ENCODE measurements at places on chromosomes 5 and 9.

GRCh38 chr5:74995926-74996325, 56.4 kb downstream of the GCNT4 start:
- no peak for DNase-seq

DNA sequence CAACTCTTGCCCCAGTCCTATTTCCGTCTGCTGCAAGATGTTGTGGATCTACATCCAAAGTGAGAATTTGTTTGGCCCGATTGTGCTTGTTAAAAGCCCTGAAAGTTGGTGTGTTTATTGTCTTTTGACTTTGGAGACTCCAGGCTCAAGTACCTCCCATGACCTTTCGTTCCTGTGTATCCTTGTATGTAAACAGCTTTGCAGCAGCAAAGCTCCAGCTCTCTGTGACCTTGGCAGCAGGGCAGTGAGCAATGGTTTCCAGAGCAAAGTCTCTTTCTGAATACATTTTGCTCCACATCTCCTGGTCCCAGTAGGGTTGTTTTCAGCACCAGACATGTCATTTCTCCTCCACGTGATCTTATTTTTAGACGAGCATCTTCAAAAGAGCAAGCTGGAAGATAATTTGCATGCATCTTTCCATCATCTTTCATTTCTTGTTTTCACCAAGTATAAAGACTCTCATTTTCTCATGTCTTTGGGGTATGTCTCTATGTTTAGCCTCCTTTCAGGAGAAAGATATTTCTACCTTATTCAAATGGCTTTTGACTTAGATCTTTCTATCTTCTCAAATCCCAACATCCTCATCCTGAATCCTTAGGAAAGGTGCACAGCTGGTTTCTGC, 68.1 kb upstream of the ERCC6L2 start:
- no peak for DNase-seq

DNA sequence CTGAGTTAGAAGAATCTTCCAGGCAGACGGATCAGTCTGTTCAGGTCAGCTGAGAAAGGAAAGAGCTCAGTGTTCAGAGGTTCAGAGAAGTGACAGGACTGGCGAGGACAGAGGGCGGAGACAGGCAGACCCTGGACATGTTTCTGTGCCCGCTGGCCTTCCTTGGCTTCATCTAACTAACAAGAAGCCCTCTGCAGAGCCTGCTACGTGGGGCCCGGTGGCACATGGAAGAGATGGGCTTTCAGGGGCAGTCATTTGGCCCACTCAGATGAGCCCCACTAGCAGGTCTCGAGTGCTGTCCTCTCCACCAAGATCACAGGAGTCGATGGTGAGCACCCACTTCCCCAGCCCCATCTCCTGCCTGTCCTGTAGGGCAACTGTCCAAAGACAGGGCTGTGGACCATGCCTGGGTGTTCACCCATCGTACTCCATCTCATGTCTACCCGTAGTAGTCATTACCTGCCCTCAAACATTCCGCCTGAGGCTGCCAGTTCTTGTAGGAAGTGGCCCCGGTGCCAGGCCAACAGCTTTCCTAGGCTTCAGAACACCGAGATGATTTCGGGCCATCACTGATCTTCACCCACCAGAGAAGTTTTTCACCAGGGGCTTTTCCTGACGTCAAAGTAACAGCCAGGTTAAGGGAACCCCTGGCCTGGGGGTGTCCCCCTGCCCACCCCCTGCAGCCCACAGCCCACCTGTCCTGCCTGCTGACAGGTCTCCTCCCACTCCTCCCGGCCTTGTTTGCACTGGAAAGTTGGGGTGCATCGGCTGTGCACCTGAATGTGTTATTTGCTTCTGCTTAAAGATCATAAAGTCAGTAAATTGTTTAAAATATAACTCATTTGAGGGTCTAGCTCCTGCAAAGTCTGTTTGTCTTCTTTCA, 14.0 kb downstream of the IRX2 start:
- no peak for DNase-seq

GRCh38 chr5:134226441-134227192, 744 bp upstream of the PPP2CA start:
- no peak for DNase-seq

DNA sequence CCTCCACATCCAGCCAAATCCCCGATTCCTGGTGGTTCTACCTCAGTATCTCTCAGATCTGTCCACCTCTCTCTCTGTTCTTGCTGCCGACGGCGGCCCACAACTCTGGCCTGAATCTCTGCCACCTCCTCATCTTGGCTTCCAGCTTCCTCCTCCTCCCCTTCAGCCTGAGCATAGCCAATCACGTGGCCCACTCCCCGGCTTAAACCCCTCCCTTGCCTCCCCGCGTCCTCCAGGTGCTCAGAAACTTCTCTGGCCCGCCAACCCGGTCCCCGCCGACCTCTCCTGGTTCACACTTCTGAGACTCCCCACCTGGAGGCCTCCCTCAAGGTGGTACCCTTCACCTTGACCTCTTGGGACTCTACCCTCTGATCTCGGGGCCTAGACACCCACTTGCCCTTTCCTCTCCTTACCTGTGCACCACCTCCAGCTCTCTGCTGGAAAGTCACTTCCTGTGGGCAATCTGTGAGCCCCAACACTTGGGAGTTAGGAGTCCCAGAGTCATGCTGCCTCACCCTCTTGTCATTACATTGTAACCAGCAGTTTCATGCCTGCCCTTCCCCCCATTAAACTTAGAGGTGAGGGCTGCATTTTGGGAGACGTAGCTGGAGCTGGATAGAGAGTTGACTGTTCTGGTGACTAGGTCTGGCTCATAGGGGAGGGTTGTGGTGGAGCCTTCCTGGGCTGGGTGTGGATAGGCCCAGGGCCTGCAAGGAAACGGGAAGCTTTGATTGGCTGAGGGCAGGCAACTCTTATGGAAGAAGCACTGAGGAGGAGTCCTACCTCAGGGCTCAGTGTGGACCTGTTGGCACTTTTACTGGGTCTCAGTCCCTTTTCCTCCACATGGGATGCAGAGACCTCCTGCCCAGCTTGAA, 4.5 kb upstream of the SET start:
- peak; percentile 76 for DNase-seq

GRCh38 chr5:96942911-96943310, 7.0 kb downstream of the LNPEP start:
- DNase-seq: no peak

Data from NK-92 treated with Interleukin-12 subunit alpha and Interleukin-12 subunit beta, amount 100 ng/mL, for 24 hours (cell line).